NCI-H187 (cell line): ENCODE measurements at places on chromosomes 7 and 10.

GRCh38 chr10:33376976-33377657 lies 42.6 kb upstream of the NRP1 start:
- DNase-seq = no peak

DNA sequence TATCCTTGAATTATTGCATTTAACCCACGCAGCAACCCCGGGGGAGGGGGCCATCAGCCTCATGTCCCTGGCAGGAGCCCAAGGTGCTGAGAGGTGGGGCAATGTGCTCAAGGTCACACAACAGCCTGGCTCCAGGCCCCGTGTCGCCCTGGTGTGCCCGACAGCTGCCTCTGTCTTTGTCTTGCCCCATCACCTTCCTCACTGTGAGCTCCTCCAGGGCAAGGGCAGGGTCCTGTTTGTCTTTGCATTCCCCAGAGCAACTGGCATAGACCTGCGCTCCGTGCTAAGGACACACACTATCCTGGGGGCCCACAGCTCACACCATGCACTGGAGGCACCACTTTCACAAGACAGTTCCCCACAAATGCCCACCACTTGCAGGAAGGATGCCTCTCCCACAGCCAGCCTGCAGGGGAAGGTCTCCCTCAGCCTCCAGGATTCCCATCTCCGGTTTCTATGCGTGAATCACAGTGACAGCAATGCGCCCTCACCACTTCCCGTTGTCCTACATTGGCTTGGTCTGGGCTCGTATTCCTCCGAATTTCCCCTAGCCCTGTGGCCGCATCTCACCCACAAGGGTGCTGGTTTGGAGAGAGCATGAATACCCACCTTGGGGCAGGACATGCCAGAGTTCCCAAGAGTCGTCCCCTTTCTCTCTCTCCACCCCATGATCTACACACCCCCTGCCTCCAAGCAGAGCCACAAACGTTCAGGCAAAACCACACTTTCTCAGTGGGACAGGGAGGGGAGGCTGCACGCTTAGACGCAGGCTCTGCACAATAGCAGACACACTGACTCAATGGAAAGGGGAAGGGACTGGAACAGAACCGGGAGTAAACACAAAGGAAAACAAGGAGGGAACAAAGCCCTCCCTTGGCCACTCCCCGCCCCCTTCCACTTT lies 10.3 kb downstream of the ITPRIP start:
- DNase-seq = no peak

GRCh38 chr10:43396928-43397624 lies 11.9 kb downstream of the HNRNPF start:
- peak; percentile 45 for DNase-seq

DNA sequence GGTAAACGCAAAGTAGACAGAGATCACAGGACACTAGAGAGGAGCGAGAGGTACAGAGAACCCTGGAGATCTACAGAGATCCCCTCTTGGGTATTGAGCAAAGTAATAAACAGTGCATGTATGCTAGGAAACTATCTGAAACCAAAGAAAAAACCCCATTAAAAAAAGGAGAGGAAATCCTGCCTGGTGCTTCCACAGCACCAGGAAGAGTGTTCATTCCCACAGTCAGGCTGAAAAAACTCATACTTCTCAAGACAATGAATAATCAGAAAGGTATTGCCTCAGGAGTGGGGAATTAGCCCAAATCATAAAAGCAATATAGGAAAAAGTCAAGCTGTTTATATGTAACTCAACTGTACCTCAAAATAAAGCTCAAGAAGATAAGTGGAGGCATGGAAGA lies 59.1 kb downstream of the ANKRD26 start:
- DNase-seq = no peak

GRCh38 chr7:154686305-154686704 lies 316.6 kb downstream of the PAXIP1 start:
- no peak for DNase-seq

DNA sequence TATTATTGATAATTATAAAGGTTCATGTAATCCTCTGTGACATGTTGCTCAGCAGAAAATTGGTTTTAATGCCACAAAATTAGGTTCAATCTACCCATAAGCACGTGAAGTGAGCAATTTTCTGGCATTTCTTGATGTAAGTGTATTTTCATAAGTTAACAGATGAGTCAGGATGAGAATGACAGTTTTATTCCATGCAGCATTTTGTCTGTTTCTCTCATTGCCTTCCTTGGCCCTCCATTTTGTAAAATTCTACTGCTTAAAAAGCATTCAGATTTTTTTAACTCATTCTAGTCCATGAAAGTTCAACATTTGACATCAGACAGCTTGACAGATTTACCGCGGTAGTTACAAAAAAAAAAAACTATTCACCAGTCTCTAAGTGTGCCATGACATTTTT lies 4.0 kb upstream of the GFRA1 start:
- DNase-seq = no peak

GRCh38 chr10:91024541-91024940 lies 103.7 kb upstream of the ANKRD1 start:
- no peak for DNase-seq

GRCh38 chr10:124517461-124517860 lies 55.8 kb downstream of the LHPP start:
- no peak for DNase-seq

DNA sequence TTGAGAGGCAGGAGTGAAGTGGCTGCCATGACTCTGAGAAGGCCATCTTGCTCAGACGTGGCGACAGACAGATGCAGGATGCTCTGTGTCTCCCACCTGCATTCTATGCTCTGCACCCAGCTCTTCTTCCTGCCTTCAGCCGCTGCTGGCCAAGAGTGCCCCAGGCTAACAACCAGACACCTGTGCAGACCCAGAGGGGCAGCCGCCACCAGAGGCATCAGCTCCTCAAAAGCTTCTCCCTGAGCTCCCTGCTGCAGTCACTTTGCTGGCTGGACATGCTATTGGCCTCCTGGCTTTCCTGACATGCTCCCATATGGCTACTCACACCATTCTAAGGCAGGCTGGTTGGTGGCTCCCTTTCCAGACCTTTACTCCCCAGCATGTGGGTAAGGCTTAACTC lies 70.6 kb upstream of the GRB10 start:
- no peak for DNase-seq

- DNase-seq = no peak
These were observed 36.3 kb upstream of the WDFY4 start for GRCh38 chr10:48648172-48648942.

DNA sequence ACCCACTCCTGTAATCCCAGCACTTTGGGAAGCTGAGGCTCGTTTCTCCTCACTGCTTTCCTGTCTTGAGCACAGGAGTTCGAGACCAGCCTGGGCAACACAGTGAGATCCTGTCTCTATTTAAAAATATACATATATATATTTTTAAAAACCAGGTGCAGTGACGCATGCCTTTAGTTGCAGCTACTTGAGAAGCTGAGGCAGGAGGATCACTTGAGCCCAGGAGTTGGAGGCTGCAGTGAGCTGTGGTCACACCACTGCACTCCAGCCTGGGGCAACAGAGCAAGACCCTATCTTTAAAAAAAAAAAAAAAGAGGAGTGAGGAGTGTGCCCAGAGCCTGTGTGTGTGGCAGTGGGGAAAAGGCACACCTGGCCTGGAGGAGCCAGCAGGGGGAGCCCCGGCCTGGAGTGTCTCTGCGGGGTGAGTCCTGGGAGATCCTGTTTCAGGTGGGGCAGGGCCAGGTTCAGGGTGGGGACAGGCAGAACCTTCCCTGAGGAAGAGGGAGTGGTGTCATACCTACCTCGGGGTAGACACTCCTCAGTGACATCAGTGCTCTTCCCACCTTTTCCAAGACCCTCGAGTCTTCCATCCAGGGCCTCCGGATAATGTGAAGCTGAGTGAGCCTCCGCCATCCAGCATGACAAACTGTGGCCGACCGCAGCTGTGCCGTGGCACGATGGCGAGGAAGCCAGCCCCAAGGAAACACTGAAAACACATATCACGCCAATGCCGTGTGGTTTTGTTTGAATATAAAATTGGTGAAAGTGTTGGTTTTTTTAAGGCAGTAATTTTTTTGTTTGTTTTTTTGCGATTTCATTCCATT lies 9.0 kb upstream of the ARPC1B start:
- no peak for DNase-seq

GRCh38 chr7:101560856-101561255 lies 68.2 kb downstream of the MYL10 start:
- DNase-seq = no peak
